Stimulated activated CD4-positive, alpha-beta T cell treated with anti-CD3 and anti-CD28 coated beads, Interleukin-2, amount 100 ng/mL, for 48 hours (primary cell): ENCODE measurements at places on chromosomes 13 and 19.
A peak's percentile ranks its signal among the peaks of the same experiment; 100 is the strongest.

DNA sequence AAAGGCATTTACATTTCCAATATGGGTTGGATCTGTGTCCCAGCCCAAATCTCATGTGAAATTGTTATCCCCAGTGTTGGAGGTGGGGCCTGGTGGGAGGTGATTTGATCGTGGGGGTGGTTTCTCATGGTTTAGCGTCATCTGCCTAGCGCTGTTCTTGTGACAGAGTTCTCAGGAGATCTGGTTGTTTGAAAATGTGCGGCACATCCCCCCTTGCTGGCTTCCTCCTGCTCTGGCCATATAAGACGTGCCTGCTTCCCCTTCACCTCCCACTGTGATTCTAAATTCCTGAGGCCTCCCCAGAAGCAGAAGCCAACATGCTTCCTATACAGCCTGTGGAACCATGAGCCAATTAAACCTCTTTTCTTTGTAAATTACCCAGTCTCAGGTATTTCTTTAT is 126.2 kb upstream of the FNDC3A start:
- no peak for DNase-seq

DNA sequence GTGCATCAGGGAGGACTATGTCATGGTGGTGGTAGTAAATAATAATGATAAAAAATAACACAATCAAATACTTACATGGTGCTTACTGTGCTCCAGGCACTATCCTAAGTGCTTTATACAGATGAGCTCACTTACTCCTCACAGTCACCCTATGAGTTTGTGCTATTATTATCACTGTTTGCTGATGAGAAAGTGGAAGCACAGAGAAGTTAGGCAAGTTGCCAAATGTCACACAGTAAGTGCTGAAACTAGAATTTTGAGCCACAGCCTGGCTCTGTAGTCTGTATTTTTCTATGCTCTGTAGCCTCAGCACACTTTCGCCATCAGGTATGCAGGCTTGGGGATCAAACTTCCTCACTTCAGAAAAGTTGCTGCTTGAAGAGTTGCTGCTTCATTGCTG is 46.6 kb downstream of the HTR2A start:
- no peak for DNase-seq

GRCh38 chr13:98676239-98676638 is 76.2 kb downstream of the SLC15A1 start:
- DNase-seq = no peak

DNA sequence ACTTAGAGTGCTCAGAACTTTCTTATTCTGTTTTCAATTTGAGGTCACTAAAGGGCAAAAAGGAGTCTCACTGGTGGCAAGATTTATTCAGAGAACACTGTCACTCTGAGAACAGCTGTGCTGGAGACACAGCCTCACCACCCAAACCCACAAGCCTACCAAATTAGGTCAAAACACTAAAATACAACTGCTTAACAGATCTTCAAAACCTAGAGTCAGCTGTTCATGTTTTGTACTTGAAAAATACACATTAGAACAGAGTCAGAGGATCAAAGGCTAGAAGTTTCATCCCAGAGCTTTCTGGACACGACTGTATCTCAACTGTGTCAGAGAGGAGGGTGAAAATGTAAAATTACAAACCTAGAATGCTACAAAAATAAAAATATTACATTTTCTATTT is 89.3 kb downstream of the MIPEP start:
- no peak for DNase-seq

GRCh38 chr19:18122860-18123795 is 25.6 kb downstream of the MAST3 start:
- DNase-seq = no peak

DNA sequence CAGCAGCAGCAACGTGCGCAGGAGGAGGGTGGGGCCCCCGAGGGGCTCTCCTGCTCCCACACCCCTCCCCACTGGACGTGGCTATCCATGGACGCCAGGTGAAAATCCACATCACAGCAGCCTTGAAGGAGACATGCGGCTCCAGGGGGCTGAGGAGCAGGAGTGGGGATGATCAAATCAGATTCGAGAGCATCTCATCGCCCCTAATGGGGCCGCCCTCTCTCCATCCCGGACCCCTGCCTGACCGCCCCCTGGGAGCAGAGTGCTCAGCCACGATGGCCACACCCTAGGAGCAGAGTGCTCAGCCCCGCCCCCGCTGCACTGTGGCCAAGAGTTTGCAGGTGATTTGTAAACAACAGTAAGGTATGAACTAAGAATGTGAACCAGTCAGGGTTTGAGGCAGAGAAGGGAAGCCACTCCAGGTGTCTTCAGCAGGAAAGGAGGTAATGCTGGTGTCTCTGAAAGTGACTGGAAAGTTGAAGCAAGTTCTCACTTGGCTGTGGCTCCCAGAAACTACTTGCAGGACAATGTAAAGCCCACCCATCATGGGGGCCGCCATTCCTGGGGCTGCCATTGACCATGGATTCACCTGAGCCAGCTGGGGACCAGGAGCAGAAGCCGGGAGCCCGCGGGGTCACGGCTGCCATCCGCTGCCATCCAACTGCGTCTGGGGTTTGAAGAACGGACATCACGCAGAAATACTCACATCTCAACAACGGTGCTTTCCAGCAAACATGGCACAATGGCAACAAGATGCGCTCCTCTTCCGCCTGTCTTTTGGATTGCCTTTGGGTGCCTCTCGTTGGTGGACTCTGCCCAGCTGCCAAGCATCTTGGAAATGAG is 71.8 kb downstream of the SPACA7 start:
- DNase-seq = no peak

DNA sequence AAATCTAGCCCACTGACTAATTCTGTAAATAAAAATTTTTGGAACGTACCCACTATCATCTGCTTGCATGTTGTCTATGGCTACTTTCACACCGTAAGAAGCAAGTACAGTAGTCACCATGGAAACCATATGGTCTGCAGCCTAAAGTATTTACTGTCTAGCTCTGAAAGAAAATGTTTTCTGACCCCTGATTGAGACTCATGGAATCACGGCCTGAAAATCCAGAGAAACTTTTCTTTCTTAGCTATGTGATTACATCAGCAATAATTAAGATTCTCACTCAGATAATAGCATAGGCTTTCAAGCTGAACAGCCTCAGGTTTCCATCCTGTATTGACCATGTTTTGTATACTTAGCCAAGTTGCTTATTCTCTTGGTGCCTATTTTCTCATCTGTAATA is 264.6 kb downstream of the NHLRC3 start:
- DNase-seq = no peak

- peak; percentile 73 for DNase-seq
Observed at GRCh38 chr19:1045247-1045603, 5.3 kb downstream of the ABCA7 start.

- no peak for DNase-seq
Observed at GRCh38 chr13:47033216-47033615, 136.4 kb upstream of the HTR2A start.

DNA sequence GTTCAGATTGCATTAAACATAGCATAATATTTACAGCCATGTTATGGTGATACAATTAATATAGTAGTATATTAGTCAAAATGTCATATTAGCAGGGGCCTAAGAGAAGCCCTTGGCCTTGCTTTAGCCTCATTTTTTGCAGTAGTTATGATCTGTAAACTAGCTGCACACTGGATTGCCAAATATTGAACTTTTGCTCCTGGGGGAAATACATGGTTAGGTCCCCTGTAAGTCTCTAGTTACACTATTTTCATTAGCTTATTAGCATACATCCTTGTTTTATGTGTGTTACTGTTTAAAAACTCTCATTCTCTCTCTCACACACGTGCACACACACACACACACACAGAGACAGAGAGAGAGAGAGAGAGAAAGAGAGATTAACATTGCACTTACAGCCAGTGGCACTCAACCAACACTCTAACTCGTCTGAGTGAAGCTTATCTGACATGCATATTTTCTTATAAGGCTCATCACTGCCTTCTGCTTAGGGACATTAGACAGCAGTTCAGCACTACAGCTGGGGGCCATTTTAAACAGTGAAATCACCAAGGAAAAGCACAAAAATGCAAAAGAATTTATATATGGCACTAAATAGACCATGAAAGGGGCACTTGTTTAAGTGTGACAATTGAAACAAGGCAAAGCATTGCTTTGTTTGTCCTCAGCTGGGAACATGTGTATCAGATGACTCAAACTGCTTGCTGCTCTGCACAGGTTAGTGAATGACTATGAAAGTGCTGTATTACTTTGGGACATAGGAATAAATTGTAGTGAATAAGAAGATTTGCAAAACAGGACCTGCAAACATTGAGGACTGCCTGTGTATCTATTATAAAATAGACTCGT is 278.7 kb downstream of the GPC6 start:
- no peak for DNase-seq

GRCh38 chr13:43374621-43375020 is 351.2 kb downstream of the DNAJC15 start:
- no peak for DNase-seq

GRCh38 chr13:100525453-100526317 is 62.9 kb downstream of the GGACT start:
- no peak for DNase-seq

- DNase-seq = no peak
Observed at GRCh38 chr19:47363758-47364531, 14.8 kb downstream of the DHX34 start.

GRCh38 chr13:26255691-26256277 is 1.9 kb downstream of the CDK8 start:
- DNase-seq = no peak

DNA sequence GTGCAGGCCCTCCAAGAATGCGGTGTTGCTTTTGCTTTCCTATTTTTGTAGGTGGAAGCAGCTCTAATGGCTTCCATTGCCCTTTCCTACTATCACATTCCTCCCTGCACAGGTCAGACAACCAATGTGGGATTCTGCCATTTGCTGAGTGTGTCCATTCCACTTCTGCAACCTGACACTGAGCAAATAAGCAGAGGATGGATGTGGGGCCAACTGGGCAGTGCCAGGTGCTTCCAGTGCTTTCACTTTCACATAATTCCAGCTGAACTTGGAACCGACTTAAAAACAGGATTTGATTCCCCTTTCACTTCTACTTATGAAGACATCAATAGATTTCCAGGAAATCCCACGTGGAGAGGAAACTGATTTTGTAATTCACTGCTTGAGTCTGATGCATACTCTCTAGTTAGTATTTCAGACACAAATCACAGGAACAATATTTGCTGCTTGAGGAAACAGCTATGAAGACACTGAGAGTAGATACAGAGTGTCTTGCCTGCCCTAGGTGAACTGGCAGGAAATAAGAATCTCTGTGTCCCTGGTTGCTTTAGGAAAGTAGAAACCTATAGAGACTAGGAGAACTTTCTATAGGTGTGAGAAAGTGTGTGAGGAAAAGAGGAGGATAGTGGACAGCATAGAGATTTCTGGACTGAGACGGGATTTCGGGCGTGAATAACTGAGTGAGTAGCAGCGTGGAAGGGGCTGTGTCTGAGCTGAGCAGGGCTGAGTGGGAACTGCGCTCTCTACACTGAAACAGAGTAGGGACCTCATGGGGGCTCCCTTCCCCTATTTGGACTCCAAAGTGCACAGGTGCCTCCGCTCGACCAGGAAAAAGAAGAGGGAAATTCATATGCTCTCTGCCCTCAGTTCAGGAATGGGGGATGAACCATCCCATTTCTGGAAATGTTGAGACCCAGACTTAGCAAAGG is 22.5 kb downstream of the LGALS16 start:
- no peak for DNase-seq

DNA sequence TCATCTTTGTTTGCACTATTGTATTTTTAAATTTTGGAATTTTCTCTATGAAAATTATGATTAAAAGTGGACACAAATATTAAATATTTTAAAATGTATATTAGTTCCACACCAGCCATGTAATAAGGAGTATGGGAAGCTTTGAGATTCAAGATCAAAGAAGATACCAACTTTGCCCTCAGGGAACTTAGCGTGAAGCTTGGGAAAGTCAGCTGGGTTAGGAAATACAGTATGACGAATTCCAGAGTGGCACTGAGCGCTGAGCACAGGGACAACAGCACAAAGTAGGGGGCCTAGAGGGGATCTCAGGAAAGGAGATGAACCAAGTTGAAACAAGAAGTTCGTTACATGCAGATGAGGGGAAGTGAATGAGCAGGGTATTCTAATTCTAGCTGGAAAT is 76.9 kb upstream of the SHISA2 start:
- no peak for DNase-seq

DNA sequence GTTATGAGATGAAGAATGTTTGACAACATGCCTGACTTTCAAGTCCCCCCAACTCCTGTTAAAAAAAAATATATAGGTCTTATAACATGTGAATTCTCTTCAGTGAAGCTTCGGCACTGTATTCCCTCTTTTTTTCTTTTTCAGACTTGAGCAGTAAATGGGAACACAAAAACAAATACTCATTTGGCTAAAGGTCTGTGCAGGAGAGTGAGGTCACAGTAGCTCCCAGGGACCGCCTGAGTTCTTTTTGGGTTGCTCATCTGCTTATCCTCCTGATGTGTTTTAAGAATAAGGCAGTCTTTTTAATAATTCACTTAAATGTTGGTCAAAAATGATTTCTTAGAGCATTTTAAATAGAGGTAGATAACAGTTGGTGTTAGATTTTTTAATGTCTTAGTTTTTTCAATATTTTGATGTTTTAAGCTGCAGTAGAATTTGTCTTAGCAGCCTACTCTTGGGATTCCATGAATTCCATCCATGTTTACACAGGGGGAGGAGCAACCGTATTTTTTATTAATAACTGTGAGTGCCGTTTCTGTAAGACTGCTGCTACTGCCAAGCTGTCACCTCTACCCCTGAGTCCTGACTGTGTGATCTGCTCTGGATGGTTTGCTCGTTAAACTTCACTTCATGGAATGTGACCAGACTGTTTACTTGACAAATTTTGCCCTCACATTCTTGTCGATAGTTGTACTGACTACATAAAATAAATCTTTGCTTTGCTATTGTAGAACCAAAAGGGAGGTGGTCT is 14.9 kb downstream of the HNRNPM start:
- DNase-seq = no peak

GRCh38 chr13:41408121-41408520 is 49.2 kb upstream of the RGCC start:
- no peak for DNase-seq

- no peak for DNase-seq
Observed at GRCh38 chr19:16148443-16149229, 5.2 kb downstream of the HSH2D start.

DNA sequence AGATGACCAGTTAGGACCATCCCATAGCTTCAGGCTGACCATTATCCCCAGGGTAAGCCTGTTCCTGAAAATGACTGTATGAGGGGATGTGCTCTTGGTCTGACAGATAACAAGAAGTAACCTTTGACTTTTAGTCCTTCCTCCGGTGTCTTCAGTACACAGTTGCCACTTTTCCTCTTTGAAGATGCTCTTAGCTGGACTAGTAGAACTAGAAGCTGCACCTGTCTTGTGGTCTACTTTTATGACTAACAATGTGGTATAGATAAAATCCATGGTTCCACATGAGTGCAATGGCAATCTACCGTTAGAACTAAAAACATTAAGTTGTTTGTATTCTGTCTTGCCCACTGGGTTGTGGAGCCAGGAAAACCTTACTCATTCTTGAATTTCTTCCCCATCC is 5.9 kb upstream of the RUBCNL start:
- DNase-seq = no peak

GRCh38 chr19:46602392-46603194 is 1.5 kb downstream of the CALM3 start:
- DNase-seq = no peak

DNA sequence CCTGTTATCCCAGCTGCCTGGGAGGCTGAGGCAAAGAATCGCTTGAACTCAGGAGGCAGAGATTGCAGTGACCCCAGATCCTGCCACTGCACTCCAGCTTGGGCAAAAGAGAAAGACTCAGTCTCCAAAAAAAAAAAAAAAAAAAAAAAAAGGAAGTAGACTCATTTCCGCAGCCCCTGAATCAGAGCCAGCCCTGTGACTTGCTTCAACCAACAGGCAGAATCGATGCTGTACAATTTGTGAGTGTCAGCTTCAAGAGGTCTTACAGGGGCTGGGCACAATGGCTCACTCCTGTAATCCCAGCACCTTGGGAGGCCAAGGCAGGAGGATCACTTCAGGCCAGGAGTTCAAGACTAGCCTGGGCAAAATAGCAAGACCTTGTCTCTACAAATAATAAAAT is 12.8 kb downstream of the ANKRD27 start:
- no peak for DNase-seq
